ENCODE measurements at places on chromosomes 12 and 14.

DNA sequence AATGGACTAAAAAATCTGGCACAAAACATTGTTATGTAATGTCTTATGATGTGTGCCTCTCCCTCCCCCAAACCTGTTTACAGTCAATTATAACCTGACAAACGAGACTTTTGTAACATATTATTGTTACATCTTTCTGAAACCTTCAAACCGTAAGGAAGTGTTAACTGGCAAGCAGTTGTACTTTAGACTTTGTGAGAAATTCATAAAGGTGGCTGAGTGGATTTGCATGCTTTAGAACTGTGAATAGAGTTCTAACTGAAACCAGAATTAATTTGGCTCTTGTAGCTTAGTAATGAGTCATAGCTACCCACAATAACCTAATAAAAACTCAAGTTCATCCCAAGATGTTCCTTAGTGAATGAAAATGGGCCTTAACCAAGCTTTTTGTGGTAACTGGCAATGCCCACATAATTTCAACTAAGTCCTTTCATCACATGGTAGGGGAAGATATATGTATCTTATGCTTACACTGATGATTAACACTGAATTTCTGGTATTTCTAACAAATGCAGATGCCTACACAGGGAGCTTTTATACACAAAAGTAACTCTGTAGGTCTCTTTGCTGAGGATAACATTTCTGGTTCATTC is 29.7 kb downstream of the RAD9B start:
- no peak for DNase-seq

- no peak for DNase-seq
These were observed 14.2 kb upstream of the PLEK2 start for GRCh38 chr14:67426161-67426560.

DNA sequence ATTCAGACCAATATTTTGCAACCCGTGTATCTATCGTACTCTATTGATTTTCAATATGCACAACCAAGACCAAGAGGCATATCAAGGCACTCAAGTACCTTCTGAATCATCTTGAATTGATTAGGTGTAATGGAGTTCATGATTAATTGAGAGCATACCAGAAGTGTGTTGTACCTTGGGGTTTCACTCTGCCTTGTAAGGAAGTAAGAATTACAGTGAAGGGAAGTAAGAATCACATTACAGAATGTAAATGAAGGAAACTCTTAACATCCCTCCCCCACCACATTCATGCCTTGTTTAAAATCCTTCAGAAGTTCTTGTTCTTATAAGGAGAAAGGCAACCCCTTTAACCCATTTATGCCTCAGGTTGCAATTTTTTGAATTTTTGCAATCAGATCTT is 5.4 kb upstream of the MGAT4C start:
- DNase-seq = no peak

- DNase-seq = no peak
These were observed 28.2 kb upstream of the TMEM106C start for GRCh38 chr12:47935184-47935583.

DNA sequence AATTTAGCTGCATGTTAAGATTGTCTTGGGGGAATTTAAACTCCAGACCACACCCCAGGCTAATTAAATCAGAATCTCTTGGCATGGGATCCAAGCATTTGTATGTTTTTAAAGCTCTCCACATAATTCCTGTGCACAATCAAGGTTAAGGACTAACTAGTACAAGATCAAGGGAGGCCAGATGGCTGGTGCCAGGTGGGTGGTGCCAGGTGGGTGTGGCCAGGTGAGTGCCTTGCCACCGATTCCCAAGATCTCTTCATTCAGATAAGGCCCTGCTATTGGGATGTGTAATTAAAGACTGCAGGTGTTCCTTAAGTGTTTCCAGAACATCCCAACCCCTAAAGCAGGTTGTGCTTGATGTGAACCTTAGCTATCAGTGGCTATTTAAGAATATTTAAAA is 75.1 kb downstream of the NRXN3 start:
- no peak for DNase-seq

DNA sequence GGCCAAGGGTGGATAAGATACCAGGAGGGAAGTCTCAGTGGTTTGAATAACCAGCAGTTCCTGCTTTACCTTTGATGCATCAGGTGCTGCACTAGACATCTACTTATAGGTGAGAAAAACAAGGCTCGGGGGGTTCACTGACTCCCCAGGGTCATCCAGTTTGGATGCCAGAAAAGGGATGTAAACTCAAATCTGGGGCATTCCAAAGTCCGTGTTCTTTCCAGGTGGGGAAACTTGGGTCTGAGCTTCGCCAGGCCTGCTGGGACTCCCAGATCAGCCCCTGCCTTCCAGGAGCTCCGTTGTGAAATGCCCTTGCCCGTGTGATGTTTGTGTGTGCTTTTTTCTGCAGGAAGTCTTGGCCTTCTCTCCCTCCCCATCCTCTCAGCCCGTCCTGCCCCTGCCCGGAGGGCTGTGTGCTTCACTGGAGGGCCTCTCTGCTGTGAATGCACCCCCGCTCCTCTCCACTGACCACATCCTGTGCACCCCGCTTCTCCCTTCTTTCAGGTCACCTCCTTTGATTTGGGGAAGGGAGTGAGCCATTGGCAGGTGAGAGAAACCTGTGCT is 42.1 kb downstream of the TSPAN9 start:
- no peak for DNase-seq

- no peak for DNase-seq
These were observed 1133.0 kb downstream of the VRK1 start for GRCh38 chr14:97930166-97930565.

GRCh38 chr12:62714774-62715721 is 219.9 kb downstream of the PPM1H start:
- no peak for DNase-seq

- DNase-seq = no peak
These were observed 40.2 kb upstream of the FBRSL1 start for GRCh38 chr12:132449565-132450417.

DNA sequence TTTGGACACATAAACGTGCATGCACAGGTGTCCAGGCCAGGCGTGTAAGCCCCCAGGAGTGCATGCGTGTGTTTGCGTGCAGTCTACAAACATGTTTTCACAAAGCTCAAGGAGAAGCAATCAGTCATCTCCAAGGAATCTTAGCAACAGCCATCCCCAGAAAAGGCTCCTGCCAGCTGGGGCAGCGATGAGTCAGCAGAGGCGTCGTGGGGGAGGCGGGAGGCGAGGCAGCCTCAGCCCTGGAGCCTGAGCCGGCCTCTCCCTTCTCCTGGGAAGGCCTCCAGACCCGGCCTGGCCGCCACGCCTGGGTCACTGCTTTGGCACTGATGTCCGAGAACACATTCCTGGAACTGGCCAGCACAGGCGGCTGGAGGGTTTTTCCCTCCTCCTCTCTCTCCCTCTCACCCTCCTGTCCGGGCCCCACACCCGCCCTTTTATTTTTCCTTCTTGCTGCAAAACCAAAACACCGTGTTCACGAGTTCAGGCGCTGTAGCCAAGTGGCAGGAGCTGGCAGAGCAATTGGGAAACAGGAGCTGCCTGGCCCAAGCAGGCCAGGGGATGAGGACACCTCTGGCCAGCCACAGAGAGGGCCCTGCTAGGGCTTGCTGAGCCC is 92.7 kb downstream of the LRRC74A start:
- peak; percentile 90 for DNase-seq

DNA sequence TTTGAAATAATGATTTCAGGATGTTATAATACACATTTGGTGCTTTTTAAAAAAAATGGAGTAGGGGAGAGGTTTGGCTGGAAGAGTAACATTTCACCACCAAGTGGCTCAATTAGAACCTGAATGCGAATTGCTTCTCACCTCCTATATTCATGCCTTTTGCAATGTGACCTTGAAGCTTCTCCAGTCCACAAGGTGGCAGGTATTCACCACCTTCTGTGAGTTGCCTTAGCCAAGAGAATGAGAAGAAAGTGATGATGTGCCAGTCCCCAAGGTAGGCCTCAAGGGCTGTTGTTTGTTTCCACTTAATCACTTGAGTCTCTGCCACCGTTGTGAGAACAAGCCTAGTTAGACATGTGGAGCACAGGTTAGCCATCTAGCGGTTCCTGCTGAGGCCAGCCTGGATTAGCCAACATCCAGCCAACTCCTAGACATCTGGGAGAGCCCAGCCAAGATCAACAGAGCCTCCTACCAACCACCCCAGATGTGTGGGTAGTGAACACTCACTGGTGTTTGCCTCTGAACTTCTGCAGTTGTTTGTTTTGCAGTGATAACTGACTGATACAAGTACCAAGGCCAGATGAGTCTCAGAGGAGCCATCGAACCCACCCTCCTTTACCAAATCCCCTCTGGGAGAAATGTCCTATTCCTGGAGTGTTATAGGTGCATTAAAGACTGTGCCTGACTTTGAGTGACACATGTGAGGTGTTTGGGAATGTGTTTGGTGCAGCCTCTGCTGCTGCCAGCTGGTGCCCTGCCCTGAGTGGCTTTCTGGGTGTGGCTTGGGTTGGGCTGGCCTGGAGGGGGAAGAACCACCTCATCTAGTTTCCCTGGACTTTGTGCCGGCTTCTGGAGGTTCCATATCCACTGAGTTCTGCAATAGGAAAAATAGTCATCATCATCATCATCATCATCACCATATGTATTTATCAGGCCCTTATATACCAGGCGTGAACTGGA is 132.5 kb upstream of the RFLNA start:
- DNase-seq = no peak

DNA sequence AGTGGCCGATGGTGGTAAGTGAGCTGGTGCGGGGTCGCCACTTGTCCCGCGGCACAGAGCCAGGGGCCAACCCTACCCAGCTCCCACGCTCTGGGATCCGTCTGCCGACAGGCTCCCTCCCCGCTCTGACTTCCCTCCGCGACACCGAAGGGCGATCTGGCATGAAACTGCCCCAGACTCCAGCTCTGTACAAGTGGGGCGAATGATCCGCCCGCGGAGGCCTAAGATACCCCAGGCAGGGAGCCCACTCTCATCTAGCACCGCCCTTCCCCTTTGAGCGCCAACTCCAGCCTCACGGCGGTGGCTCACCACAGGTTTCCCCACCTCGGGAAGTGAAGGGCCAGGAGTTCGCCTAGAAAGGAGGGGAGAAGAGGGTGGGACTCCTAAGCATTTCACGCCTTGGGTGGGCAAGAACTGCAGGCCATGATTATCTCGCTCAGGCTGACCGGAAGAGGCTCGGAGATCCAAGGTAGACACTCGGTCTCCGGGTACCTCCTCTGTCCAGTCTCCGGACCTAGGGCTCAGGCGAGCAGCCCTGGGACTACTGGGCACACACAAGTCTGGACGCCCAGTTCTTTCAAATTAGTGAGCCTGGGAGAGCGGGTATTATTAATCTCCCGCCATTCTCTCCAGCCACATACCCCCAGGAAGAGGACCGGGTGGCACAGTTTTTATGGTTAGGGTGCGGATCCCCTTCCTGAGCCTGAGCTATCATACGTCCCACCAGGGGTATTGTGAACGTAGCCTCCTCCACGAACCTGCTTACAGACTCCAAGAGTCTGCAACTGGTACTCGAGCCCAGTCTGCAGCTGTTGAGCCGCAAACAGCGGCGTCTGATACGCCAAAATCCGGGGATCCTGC is 849 bp downstream of the WNT1 start:
- DNase-seq = no peak

DNA sequence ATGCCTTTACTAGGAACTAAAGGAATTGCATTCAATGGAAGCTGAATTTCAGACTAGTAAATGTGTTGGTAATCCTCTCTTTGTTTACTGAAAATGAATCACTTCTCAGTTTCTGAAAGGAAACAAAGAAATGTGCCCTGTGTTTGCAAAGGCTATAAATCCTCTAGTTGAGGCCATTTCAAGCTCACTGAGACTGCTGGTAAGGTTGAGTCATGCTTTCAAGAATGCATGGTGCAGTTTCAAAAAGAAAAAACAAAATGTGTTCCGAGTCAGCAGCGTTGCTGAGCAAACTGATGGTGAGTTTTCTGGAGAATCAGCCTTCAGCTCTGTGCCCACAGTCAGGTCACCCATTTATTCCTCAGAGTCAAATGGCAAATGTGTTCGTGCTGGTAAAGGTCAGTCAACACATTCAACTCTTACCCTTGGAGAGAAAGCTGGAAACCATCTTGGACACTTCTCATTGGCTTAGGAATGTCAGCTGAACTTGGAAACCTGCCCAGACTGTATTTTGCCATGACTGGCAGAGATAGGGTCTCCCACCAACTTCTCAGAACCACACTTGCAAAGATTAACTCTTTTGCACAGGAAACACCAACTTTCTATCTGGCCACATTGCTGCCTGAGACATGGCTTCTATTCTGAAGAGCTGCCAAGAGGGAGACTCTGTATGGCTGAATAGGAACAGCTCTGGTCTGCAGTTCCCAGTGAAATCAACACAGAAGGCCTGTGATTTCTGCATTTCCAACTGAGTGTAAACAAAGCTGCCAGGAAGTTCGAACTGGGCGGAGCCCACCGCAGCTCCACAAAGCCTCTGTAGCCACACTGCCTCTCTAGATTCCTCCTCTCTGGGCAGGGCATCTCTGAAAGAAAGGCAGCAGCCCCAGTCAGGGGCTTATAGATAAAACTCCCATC is 484.4 kb downstream of the ATP23 start:
- DNase-seq = no peak

- DNase-seq = peak; percentile 5
These were observed 455.0 kb downstream of the PCNX1 start for GRCh38 chr14:71362282-71362681.

DNA sequence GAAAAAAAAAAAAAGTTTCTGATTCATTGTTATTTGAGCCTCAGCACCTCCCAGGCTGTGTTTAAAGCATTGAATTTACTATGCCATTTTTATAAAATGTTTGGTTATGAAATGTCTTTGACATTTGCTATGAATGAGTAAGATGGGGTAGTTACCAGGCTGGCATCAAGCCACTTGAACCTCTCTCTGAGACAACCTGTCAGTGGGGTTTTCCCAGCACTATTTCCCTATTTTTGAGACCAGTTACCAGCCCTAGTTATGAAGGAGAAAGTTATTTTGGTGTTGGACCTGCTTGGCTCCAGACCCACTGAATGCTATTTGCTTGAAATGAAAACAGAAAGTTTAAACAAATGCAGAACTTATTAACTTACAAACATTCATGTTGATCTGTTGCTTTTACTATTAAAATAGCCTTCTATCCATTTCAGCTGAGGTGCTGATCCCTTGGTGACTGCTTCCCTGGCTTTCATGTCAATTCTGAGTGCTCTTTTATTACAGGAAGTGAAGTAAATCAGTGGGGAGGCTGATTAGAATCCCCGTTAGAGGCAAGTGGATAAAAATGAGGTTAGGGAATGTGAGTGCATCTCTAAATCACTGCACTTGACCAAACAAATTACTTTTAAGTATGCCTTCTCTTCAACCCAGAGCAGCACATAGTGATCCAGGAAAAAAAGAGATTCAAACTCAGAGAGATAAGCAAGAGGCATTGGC is 37.8 kb downstream of the LLPH start:
- no peak for DNase-seq

- no peak for DNase-seq
These were observed 23.2 kb downstream of the OR6S1 start for GRCh38 chr14:20618271-20618749.

DNA sequence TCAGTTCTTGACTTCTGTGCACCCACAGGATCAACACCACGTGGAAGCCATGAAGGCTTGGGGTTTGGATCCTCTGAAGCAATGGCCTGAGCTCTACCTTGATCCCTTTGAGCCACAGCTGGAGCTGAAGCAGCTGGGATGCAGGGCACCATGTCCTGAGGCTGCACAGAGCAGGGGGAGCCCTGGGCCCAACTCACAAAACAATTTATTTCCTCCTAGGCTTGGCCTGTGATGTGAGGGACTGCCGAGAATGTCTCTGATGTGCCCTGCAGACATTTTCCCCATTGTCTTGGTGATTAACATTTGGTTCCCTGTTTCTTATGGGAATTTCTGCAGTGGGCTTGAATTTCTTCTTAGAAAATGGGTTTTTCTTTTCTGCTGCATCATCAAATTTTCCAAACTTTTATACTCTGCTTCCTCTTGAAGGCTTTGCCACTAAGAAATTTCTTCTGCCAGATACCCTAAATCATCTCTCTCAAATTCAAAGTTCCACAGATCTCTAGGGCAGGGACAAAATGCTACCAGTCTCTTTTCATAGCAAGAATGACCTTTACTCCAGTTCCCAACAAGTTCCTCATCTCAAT is 288.2 kb downstream of the CCDC59 start:
- no peak for DNase-seq
